Coronary artery (tissue), 2 donors: ENCODE measurements at places on chromosomes 3 and 15.
A peak's percentile ranks its signal among the peaks of the same experiment; 100 is the strongest.

DNA sequence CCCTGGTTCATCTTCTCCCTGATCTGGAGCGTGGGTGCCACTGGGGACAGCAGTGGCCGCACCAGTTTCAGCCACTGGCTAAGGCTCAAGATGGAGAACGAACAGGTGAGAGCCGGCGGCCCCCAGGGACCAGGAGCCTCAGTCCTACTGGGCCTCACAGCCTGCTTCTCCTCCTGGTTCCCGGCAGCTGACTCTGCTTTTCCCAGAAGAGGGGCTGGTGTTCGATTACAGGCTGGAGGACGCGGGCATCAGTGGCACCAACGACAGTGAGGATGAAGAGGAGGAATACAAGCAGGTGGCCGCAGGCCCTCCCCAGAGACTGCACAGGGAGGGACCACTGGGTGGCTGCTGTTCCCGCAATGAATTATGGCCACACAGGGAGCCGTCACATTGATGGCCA lies 54.4 kb downstream of the DNAH1 start:
- DNase-seq, result no peak

DNA sequence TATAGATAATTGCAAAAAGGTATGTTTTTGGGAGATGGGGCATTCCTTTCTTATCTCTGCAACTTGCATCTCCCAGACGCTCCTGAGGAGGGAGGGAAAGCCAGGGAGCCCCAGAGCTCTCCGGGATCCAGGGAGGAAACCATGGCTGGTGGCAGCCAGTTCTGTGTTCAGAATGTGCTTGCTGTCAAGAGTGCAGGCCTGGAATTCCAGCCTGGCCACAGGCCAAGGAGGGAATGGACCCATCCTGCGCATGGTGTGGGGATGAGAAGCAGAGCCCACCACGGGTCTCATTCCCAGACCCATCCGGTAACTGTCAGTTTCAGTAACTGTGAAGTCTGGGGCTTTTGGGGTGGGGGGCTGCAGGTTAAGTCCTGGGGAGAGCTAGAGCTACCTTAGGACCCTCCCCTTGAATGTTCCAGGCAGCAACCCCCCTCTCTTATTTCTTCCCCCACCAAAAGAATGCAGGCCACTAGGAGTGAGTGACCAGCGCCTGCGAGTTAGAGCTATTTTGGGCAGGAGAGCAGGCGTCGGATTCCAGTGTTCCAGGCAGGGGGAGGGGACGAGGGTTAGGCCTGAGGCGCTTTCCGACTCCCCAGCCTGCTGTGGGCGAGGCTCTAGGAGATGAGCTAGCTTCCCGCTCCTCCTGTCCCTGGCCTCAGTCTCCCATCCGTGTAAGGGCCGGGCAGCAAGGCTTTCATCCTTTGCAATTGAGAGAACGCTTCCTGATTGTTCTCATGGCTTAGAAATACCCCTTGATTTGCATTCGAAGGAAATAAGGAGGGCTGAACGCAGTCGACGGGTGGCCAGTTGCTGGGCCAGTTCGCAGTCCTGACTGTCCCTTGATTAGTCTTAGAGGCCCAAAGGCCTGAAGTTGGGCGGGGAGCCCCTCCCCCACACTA lies 781 bp upstream of the DAG1 start:
- peak; percentile 91 for DNase-seq

DNA sequence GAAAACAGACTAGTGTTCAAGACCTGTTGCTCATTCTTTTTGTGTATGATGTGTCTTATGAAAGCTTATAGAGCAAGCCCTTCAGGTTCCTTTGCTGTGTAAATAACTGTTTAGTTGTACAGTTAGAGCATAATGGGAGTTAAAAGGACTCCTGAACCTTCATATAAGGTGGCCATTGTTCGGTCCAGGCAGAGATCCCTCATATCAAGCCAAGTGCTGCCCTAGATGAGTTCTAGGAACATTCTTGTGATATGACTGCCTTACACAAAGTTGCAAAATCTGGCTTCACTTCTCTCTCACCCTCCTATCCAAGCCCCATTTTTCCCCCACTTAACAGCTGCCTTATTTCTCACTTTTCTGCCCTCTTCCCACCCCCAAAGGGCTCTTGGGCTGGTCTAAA lies 26.9 kb downstream of the GYG1 start:
- DNase-seq, result no peak

DNA sequence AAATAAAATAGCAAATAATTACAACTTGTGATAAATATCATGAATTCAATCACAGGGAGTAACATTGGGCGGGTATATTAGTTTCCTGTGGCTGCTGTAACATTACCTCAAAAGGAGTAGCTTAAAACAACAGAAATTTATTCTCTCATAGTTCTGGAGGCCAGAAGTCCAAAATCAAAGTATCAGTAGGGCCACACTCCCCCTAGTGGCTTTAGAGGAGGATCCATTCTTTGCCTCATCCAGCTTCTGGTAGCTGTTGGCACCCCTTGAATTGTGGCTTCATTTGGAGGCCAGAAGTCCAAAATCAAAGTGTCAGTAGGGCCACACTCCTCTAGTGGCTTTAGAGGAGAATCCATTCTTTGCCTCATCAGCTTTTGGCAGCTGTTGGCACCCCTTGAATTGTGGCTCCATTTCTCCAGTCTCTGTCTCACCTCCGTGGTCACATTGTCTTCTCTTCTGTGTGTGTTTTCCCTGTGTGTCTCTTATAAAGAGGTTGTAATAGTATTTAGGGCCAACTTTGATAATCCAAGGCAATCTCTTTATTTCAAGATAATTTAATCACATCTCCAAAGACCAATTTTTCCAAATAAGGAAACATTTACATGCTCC lies 3.1 kb upstream of the CFAP20DC start:
- no peak for DNase-seq

DNA sequence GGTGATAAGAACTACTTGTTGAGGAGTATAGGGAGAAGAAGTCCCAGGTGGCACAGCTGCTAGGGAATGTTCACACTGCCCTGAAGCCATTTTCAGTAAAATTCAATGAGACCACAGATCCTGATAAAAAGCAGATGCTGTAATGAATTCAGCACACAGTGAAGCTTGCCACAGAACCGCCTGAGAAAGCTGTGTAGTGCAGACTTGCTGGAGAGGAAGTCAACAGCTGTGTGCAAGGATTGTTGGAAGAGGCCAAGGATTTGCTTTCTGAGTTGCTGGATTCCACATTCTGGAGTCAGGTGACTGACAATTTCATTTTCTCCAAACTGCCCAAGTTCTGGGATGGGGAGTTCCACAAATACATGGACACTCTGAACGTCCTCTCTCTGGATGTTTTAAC lies 70.9 kb downstream of the ANP32A start:
- no peak for DNase-seq

- no peak for DNase-seq
Measured at GRCh38 chr15:44738340-44738984, 2.1 kb downstream of the TRIM69 start.

DNA sequence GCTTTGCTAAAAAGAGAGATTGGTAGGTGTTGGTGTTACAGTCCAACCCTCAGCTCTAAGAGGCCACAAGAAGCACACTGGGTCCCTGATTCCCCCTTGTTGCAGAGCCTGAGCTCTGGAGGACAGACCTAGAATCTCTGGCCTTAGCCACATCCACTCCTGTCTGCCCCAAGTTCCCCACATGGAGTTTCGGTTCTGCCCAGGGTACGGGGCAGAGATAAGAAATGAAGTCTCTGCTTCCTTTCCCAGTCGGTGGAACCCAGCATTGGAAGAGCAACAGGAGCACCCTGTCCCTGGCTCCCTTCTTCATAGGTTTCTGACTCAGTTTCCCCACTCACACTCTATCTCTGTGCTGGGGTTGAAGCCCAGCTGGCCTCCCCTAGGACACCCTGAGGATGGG lies 13.2 kb downstream of the PRR23E start:
- DNase-seq, result peak; percentile 38

GRCh38 chr15:57595011-57595866 lies 3.5 kb downstream of the MYZAP start:
- DNase-seq, result no peak

DNA sequence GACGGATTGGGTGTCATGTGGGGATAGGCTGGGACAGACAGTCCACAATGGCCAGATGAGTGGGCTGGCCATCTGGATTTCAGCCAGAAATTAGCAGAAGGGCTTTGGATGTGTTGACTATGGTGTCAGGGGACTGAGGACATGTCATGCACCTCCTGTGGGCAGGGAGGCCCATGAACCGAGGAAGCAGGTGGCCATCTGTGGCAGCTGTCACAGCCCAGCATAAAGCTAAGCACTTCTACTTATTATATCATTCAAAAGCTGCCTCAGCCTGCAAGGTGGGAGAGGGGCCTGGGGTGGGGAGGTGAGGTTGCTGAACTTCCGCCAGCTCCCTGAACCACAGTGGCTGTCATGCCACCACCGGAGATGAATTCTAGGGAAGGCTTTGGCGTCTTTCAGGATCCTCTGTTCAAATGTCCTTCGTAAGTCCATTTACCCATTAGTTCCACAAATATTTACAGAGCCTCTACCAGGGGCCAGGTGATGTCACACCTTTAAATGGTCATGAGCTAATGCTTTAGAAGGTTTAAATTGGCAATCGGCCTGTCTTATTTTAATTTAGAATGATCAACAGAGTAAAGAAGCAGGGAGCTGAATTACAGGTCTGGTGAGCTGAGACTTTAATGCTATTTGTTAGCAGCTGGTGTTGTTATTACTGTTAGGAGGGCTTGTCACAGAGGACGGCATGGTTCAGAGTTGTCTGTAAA lies 23.6 kb upstream of the CAV3 start:
- no peak for DNase-seq

DNA sequence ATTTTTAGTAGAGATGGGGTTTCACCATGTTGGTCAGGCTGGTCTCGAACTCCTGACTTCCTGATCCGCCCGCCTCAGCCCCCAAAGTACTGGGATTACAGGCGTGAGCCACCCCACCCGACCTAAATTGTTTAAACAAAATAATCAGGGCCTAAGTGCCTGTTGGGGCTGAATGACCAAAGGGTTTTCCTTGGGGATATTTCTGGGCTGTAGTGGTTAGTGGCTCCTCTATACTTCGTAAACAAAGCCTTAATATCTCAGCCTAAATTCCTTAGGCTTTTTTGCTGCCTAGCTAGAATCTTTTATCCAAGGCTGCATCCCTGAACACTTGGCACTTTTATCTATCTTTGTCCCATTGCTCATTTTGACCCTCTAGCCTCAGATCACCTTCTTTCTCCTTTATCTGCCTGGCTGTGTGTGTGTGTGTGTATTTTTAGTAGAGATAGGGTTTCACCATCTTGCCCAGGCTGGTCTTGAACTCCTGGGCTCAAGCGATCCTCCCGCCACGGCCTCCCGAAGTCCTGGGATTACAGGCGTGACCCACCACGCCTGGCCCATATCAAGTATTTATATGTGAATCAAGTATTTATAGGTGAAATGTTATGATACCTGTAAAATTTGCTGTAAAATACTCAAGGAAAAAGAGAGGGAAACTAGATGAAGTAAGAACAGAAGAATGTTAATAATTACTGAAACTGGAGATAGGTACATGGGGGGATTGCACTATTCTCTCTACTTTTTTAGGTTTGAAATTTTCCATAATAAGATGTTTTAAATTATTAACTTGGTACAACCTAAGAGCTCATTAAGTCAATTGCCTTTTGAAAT lies 1.8 kb downstream of the NUSAP1 start:
- peak; percentile 45 for DNase-seq

- DNase-seq, result no peak
Measured at GRCh38 chr3:75129101-75129500, 514.6 kb upstream of the CNTN3 start.

- DNase-seq, result no peak
Measured at GRCh38 chr3:63655519-63655918, 3.0 kb downstream of the SNTN start.

DNA sequence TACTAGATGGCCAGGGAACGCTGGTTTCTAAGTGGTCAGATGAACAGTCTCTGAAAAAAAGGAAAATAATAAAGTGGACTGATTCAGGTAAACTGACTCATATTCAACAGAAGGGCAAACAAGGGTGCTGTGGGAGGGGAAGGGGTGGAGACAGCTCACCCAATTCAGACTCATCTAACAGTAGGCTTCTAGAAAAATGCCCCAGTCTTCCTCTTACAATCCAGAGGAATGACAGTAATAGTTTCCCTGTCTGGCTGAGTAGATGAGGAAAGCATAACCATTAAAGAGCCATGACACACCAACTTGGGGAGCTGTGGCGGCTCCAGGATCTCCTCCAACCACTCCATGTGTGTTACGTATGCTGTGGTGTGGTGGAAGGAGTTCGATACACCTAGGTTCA lies 231.4 kb upstream of the UMPS start:
- DNase-seq, result no peak

- no peak for DNase-seq
Measured at GRCh38 chr15:62941699-62942098, 100.8 kb upstream of the TPM1 start.

- DNase-seq, result no peak
Measured at GRCh38 chr3:24401090-24401810, 93.4 kb downstream of the THRB start.

GRCh38 chr3:151940481-151940880 lies 67.0 kb downstream of the SUCNR1 start:
- no peak for DNase-seq

DNA sequence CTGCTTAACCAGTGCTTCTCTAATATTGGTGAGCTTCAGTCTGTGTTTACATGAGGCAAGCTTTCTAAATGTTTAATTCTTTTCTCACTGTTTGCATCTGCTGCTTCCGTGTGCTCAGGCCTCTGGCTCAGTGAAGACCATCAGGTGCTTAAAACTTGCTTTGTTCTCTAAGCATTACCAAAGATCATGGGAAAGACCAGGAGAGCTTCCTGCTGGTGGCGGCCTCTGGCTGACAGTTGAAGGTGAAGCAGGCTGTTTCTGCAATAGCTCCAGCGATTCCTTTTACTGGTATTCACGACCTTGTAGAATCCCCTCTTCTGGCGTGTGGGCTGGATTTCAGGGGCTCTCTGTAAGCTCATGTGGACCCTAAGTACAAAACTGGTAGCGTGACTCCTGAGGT lies 45.1 kb downstream of the EDEM1 start:
- DNase-seq, result no peak

GRCh38 chr3:125319765-125320164 lies 55.4 kb downstream of the ZNF148 start:
- DNase-seq, result no peak

- DNase-seq, result no peak
Measured at GRCh38 chr3:31448882-31449243, 83.9 kb upstream of the STT3B start.

DNA sequence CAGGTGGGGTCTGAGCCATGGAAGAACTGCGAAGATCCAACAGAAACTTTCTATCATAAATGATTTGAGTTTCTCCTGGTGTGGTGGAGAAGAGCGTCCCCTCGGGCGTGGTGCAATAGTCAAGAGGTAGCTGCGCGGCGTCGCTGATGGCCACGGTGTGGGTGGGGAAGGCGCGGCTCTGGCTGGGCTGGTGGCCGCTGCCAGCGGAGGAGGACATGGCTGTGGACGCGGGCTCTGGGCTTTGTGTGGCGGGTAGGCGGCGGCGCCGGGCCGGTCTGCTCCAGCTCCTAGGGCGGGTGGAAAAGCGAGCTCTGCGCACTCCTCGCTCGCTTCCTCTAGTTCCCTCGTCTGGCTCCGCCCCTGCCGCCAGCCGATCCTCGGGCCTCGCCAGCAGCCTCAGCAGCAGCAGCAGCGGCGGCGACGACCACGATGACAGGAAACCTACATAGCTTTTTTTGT lies 5.9 kb downstream of the STARD9 start:
- peak; percentile 84 for DNase-seq

DNA sequence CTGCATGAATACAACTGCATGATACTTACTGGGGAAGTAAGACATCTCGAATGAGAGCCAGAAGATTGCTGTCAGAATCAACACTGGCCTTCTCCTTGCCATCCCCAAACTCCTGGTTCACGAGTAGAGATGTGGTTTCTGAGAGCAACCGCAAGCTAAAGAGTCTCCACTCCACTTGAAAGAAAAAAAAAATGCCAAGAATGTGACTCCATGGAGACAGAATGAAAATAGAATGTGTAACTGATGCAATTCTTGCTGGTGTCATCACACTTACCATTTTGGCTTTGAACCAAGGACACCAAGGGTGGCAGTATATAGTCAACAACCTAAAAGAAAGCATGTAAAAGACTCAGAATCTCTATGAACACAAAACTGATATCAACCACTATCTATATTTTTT lies 280.4 kb downstream of the ULK4 start:
- no peak for DNase-seq
